ENCODE measurements at places on chromosomes 3 and 15.

- no peak for DNase-seq
These were observed 69.4 kb upstream of the TLE3 start for GRCh38 chr15:70167155-70167554.

DNA sequence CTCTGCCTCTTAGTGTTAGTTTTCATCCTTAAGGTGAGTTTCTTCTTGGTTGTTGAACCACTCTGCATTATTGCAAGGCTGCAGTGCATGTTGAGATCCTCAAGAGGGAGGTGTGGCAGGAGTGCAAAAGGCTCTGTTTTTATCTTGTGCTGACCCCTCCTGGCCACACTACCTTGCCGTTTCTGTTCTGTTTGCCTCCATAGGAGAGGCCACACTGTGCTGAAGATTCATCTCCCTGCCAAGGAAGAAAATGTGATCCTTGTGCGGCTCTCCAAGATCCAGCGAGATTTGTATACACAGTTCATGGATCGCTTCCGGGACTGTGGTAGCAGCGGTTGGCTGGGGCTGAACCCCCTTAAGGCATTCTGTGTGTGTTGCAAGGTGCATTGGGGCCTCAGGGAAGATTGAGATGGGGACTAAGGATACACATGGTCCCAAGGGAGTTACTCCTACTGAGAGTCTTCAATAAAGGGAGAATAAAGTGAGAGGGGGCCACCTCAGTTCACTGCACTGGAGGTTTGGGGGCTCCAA is 33.0 kb upstream of the TEX264 start:
- peak; percentile 36 for DNase-seq

- DNase-seq: no peak
These were observed 465.2 kb upstream of the TPRG1 start for GRCh38 chr3:188706599-188706998.

GRCh38 chr3:35968043-35968622 is 328.8 kb downstream of the ARPP21 start:
- no peak for DNase-seq

DNA sequence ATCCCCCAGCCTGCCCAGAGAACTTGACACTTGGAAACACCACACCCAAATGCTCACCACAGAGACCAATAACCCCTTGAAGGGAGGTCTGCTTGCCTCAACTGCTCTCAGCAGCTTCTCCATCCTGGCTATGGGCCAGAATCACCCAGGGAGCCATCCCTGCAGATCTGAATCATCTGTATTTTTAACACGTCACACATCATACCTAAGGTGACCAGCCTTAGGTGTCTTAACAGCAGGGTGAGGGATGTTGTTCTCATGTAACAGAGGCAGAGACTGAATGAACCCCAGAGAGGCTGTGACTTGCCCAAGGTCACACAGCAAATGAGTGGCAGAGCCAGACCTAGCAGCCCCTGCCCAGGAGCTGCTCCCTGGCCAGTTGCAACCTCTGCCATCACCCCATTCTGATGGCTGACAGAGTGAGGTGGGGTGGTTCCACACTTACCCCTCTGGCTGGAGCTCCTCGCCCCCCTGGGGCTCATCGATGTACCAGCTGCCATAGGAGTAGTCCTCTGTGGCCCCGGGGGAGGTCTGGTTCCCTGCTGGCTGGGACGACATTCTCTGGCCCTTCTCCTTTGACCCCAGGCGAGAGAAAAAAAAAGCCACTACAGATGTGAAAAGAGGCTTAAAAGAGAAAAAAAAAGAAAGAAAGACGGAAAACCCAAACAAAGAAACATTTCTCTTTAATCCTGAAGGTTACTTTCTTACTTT is 722 bp downstream of the STRA6 start:
- DNase-seq: peak; percentile 55

DNA sequence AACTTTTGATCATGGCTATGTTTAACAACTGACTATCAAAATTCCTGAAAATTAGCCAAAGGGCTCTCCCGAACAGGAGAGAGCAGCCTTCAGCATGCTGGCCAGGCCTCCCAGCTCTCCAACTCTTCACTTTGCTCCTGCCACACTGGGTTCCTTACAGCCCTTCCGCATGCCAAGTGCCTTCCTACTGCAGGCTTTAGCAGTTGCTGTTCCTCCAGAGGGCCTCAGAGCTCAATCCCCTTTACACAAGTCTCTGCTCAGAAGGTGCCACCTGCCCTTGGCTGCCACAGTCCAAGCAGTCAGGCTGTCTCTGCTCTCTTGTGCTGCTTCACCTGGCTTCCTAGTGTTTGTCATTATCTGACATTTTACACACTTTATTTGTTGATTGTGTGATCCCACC is 553.1 kb upstream of the PPP2R3A start:
- no peak for DNase-seq

GRCh38 chr3:195057716-195058115 is 213.2 kb downstream of the XXYLT1 start:
- DNase-seq: no peak
